Fibroblast of lung (primary cell): ENCODE measurements at places on chromosomes 1 and 21. TPM values are rescaled to one million over a fixed set of nuclear protein-coding genes. Genes with fewer than 3 reads are reported as not detected.

The TTLL10 gene
- under 0.01 TPM in 1 of 2 replicates, not detected in the other for total RNA-seq

The KPRP gene
- total RNA-seq = not detected in 2 replicates

The SLC1A7 gene
- 0.26 and 0.33 TPM in 2 replicates for total RNA-seq

The FOXD2 gene
- 0.51 and 0.83 TPM in 2 replicates for total RNA-seq

The COL9A2 gene
- 2.1 and 2.8 TPM in 2 replicates for total RNA-seq

The ARMH1 gene
- total RNA-seq = 2.3 and 6.4 TPM in 2 replicates

The BPNT1 gene
- total RNA-seq = 21.8 and 23.8 TPM in 2 replicates

The ATF6 gene
- 19.5 and 25.3 TPM in 2 replicates for total RNA-seq

The TSEN15 gene
- total RNA-seq = 31.6 and 53.7 TPM in 2 replicates

The APCS gene
- total RNA-seq = not detected in 2 replicates
